ENCODE measurements at places on chromosomes 5 and 9.

- no peak for DNase-seq
Observed at GRCh38 chr9:116736399-116737151, 49.5 kb downstream of the TRIM32 start.

DNA sequence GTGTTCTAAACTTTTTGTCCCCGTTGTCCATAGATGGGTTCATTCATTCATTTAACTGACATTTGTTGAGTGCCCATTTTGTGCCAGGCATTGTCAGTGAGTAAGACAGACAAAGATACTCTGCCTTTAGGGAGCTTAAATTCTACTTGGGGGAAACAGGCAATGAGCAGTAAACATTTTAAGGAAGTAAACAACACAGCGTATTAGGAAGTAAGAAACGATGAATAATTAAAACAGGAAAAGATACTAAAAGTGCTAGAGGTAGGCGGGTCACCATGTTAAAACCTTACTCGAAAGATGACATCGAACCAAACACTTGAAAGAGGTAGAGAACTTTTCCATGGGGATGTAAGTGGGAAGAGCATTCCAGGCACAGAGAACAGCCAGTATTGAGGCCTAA, 5.5 kb upstream of the MAML1 start:
- no peak for DNase-seq

- no peak for DNase-seq
Observed at GRCh38 chr9:77507212-77507961, 140.7 kb downstream of the GNA14 start.

DNA sequence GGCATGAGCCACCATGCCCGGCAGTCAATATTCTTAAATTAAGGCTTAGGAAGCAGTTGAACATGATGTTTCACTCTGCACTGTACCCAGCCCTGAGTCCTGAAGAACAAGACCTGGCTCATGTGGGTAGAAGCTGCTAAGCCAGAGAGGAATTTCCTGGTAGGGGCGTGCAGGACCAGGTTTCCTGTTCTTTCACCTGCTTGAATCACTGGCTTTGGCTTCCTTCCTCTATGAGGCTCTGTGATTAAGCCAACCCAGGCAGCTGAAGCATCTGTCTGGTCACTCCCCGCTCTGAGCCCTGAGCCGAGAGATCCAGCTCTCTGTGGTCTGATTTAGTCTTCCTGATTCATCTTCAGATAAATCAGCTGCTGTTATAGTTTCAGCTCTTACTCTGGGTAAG, 29.1 kb downstream of the CFAP77 start:
- no peak for DNase-seq

DNA sequence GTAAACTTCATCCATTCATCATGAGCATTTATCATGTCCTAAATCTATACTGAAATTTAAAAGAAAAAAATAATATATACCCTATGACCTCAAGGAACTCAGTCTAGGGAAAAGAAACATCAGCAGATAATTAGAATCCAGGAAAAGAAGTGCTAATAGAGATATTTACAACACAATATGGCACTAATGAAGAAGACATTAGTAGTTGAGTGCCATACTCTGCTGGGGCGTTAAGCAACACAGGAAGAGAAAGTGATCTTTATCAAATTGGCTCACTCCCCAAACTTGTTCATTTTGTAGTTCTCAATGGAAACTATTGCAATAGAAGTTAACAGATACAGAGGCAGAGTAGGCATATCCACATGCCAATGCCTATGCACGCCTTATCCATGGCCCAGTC, 27.5 kb downstream of the GABRA6 start:
- no peak for DNase-seq

Measured in activated T-cell treated with anti-CD3 and anti-CD28 coated beads for 4 hours (primary cell).